ENCODE measurements at places on chromosomes 16 and 17. TPM values are rescaled to one million over a fixed set of nuclear protein-coding genes. Genes with fewer than 3 reads are reported as not detected.

The TK2 gene
- total RNA-seq = 27.2 TPM

The KRTAP4-9 gene
- not detected for total RNA-seq

The C17orf50 gene
- not detected for total RNA-seq

The RPL26 gene
- total RNA-seq = 6,062 TPM

The ALDOA gene
- total RNA-seq = 1,291 TPM

The LRRC45 gene
- 14.4 TPM for total RNA-seq

The NECAB2 gene
- 0.47 TPM for total RNA-seq

The KRT31 gene
- total RNA-seq = not detected

The IL34 gene
- 0.23 TPM for total RNA-seq
